Astrocyte (in vitro differentiated cells and primary cell): ENCODE measurements at places on chromosomes 5 and 9.

DNA sequence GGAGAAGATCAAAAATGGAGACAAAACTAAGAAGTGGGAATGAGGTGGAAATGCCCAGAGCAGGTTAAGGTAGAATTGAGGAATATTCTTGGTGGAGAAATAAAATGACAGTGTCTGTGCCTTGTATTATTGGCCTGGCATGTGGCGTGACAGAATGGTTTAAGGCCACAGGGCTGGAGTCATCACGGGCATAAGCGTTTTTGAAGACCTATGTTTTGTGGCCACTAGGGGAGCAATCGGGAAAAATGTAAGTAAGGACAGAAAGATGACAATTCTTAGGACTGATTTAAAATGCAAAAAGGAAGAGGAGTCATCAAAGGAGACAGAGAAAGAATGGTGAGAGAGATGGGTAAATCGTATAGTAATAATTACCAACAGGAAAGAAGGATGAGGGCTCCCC is 72.2 kb upstream of the EPB41L4A start:
- no peak for DNase-seq

DNA sequence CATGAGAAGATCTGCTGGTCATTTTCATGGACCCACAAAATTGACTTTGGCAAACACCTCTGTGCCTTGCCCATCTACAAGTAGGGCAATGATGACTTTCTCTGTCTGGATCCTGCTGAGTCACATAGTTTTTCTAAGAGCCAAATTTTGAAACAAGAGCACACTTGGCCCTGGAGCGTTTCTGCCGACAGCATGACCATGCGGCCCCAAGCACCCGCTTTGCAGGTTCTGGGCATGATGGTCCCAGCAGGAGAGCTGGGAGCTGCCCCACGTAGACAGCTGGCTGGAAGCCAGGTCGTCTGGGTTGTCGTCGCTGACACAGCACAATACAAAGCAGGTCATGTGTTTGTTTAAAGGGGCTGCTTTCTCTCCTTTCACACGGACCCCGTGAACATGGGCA is 159.8 kb downstream of the SYK start:
- peak; percentile 57 for DNase-seq

- no peak for DNase-seq
Measured at GRCh38 chr5:109418712-109419352, 9.1 kb upstream of the PJA2 start.

- no peak for DNase-seq
Measured at GRCh38 chr9:133344979-133345378, 3.0 kb downstream of the MED22 start.

DNA sequence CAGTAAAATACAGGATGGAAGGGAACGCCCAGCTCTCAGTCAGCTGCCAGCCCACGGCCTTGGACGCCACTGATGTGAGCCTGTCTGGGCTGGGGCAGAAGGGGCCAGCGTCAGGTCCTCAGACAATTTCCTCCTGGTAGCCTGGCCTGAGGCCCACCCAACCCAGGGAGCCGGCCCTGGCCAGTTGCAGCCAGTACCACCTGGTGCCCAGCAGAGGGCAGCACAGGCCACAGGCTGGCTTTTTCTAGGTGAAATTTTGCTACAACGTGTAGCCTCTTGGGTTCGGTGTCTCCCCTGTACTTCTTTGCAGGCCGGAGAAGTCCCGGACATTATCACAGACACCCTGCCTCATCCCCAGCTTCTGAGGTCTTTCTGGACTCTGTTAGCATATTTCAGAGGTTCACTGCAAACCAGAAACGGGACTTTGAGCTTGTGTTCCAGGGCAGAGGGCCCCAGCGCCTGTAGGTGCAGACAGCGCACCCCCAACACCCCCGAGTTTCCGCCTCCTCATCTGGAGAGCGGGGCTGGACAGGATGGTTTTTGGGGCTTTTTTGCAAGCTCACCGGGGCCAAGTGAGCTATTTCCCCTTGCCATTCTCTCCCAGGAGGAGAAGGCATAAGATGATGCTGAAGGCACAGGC is 45.9 kb upstream of the KCNMB1 start:
- peak; percentile 4 for DNase-seq

- no peak for DNase-seq
Measured at GRCh38 chr5:181086026-181086883, 44.7 kb downstream of the OR2V1 start.

- DNase-seq: no peak
Measured at GRCh38 chr5:54491326-54491725, 26.2 kb upstream of the SNX18 start.

DNA sequence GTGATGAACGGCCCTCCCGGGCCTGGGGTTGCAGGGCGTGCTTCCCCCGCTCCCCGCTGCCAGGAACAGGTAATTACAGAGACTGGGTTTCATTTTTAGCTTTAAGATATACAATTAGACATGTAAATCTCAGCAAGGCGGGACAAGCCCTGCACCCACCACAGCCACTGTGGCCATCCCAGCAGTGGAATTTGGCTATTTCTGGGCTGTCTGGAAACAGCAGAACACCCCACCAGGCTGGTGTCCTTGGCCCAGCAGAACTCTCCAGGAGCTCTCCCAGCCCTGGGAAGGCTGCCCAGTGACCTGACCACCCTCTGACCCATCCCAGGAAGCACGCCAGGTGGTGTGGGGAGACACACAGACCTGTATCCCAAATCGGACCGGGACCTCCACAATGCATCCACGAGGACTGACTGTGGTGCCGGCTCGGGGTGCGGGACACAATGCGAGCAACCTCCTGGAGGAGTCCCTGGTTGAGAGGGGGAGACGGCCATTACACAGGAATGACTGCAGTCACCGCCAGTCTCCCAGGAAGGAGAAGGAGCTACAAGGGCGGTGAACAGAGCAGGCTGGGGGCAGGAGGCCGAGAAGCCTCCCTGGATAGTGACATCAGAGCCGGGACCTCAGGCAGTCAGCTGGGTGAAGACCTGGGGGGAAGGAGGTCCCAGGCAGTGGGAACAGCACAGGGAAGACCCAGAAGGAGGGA is 17.3 kb downstream of the EEIG1 start:
- DNase-seq: no peak

- no peak for DNase-seq
Measured at GRCh38 chr5:127558273-127558672, 40.8 kb downstream of the PRRC1 start.

GRCh38 chr5:175452166-175452565 is 8.2 kb upstream of the DRD1 start:
- DNase-seq: no peak

DNA sequence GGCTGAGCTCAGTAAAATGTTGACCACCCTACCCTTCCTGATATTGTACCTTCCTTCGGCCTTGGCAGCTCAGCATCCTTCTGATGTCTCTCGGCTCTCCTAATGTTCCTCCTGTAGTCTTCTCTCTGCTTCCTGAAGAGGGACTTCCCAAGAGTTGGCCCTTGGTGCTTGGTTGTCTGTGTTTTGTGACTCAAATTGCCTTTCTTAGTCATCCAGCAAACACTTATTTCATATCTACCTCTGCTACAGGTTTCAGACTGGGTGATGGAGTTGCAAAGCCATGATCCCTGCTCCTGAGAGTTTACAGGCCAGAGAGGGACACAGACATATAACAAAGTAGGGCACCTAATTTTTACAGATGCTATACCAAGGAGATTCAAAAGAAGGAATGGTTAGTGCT is 70.1 kb downstream of the SV2C start:
- DNase-seq: no peak

- no peak for DNase-seq
Measured at GRCh38 chr9:69181908-69182353, 7.9 kb downstream of the TJP2 start.

DNA sequence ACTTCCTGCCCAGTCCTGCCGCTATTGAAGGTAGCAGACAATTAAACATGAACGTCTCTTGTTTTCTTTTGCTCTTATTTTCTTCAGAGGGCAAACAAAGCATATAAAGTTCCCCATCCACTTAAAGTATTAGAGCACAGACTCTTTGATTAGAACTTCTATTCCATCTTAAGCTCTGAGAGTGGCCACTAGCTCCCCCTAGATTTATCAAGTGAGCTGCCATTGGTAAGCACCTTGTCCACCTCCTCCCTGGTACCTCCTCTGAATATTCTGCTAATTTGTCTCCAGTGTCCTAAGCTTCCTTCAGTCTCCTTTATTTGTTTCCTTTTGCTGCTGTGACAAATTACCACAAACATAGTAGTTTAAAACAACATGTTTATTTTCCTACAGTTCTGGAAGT is 264.3 kb upstream of the KCNN2 start:
- DNase-seq: no peak

DNA sequence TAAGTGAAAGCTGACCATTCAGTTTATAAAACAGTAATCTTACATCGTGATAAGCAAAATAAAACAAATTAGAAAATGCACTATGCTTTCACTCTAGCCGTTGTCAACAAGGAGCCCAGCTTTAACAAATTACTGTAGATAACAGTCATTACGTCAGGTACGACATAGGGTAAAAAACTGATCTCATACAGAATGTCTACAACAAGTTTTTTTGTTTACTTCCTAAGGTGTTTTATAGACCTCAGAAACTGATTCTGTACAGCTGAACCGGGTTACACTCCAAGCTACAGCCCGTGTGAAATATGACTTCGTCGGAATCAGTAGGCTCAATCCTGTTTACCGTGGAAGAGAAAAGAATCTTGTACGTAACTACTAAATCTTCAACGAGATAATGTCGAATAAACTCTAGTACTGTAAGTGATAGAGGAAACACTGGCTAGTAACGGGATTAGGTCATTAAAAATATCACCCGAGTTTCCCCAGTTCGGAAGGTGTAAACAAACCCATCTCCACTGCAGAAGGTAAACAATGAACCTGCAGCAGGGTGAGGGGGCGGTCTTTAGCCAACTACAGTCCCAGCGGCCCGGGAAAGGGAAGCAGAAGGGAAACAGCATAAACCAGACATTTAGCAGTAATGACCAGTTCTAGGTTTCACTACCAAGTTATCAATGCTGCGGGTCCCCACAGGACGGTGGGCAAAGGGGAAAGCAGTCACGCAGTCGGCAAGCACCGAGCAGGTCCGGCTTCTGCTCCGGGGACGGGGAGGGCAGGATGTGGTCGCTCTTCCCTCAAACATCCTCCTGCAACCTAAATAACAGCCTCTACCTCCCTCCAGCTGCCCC is 1.1 kb downstream of the RICTOR start:
- peak; percentile 37 for DNase-seq

DNA sequence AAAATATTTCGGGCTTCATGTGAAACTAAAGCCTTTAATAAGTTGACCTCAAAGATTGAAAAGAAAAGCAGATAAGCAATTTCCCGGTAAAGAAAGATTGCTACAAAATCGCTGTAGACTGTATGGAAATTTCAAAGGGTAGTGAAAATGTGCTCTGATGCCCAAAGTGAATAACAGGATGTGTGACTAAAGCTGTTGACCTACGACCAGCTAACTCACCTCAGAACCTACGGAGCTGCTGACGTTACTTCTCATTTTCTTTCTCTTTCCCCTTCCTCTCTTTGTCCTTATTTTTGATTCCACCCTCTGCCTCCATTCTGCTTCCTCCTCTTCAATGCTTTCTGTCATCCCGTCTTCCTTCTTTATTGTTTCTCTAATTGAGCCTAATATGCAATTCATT is 103.2 kb downstream of the PDE4D start:
- DNase-seq: peak; percentile 60

DNA sequence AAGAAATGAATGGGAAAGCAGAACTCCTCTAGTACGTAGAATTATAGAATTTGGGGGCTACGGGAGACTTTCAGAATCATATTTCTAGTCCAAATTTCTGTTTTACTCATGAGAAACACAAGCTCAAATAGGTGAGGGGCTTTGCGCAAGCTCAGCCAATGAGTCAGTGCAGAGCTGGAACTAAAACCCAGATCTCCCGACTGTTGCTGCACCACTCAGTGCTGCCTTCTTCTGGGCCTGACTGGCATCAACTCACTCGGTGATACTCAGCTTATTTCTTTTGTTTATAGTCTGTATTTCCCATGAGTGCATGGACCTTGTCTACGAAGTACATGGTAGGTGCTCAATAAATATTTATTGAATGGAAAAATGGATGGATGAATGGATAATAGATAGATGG is 280.2 kb downstream of the CDK5RAP2 start:
- DNase-seq: no peak

- DNase-seq: peak; percentile 10
Measured at GRCh38 chr5:43603344-43604217, 601 bp downstream of the NNT start.

DNA sequence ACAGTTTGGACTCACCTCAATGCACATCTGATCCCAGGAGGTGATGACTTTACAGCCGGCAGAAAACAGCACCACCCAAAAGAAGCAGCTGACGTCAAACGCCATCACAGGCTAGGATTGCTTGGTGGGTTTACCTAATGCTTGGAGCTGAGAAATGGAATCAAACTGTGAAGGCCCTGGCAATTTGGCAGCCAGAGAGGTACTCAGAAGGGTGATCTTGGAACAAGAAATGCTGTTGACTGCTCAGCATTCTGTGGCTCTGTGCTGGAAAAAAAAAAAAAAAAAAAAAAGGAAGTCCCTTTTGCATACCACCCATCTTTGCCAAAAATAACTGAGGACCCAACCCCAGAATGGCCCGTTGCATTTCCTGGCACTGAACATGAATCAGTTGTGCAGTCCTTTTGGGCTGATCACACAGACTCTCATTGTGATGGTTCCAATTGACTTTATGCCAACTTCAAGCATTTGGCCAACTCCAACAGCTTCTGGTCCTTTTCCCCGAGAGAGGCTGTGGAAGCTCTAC is at the start of gene CD180:
Gene CD180, minus strand, starts transcription at position 263 of the 523 bp plus-strand sequence. Its CDS starts 158 bp downstream, at position 105.
- no peak for DNase-seq

DNA sequence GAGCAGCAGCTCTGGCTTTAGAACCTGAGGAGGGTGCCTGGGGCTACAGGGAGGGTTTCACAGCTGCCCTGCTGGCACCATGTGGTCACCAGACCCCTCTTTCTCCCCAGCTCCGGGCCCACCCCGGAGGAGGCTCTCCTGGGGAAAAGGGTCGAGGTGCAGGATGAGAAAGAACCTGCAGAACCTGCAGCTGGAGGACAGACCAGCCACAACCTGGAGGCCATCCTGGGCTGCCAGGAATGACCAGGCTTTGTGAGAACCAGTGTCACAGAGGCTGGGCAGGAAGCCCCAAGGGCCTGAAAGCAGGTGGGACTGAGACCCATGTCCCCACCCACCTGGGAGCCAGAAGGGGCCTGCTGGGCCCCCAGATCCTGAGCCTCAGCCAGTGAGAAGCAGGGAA is 23.0 kb downstream of the SEMA4D start:
- DNase-seq: no peak

GRCh38 chr9:93486268-93486667 is 32.9 kb upstream of the FAM120AOS start:
- DNase-seq: no peak
